GM18507 (cell line): ENCODE measurements at places on chromosomes 4 and X.
A peak's percentile ranks its signal among the peaks of the same experiment; 100 is the strongest.

- DNase-seq: no peak
Observed at GRCh38 chrX:130984782-130985181, 73.4 kb upstream of the ARHGAP36 start.

- peak; percentile 76 for DNase-seq
Observed at GRCh38 chr4:189940178-189941004, at the start of gene FRG1. TSS of gene FRG1 (plus strand) at chr4:189940872. CDS start at chr4:189941010, 138 bp downstream.

GRCh38 chr4:6582889-6583490 lies 8.0 kb downstream of the MAN2B2 start:
- DNase-seq: no peak

GRCh38 chrX:121032531-121032930 lies 14.9 kb upstream of the GLUD2 start:
- no peak for DNase-seq

DNA sequence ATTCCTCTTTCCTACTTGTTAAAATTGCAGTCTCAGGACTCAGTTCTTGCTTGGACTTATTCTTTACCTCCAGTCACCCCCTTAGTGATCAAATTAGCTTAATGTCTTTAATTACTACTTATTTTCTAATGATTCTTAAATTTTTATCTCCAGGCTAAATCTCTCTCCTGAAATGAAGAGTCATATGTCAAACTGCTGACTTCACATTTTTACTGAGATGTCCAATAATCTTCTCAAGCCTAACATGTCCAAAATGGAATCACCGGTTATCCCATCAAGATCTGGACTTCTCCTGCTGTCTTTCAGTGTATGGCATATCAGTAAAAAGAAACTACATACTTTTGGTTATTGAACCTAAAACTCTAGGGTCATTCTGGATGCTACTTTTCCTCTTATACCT lies 332.3 kb upstream of the HTR2C start:
- no peak for DNase-seq

GRCh38 chr4:159103384-159103990 lies 608 bp downstream of the RAPGEF2 start:
- DNase-seq: no peak

- DNase-seq: no peak
Observed at GRCh38 chr4:56940971-56941370, 33.3 kb downstream of the REST start.

DNA sequence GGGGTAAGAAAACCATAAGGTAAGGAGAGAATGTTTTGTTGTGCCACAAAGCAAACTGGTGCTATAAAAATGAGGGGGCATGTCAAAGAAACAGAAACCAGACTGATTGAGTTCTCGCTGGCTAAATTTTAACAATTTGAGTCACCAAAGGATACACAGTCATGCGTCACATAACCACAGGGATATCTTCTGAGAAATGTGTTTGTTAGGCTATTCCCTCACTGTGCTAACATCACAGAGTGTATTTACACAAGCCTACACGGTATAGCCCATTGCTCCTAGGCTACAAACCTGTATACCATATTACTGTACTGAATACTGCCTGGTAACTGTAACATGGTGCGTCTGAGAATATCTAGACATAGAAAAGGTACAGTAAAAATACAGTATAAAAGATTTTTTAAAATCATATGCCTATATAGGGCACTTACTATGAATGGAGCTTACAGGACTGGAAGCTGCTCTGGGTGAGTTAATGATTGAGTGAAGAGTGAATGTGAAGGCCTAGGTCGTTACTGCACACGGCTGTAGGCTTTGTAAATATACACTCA lies 50.1 kb downstream of the FBXW7 start:
- DNase-seq: no peak

GRCh38 chr4:31351695-31352094 lies 631.5 kb downstream of the PCDH7 start:
- no peak for DNase-seq

- DNase-seq: no peak
Observed at GRCh38 chr4:47485768-47486167, 693 bp downstream of the ATP10D start.

- DNase-seq: no peak
Observed at GRCh38 chrX:45164021-45164621, 36.6 kb downstream of the DIPK2B start.

DNA sequence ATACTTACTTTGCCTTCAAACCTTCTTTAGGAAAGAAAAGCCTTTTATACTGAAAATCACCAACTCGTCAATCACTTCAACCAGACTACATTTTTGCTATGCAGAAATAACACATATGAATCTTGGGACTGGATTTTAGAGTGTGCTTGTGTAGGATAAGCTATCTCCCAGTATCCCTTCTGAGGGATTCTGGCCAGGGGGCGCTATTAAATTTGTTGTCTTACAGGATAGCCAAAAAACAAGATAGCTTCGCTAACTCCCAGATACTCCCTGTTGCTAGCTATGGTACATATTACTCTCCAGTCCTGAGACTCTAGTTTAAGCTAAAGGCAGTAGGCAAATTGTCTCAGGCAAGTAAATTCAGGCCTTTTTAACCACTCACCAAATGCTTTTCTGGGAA lies 167.2 kb downstream of the LHFPL1 start:
- no peak for DNase-seq

- no peak for DNase-seq
Observed at GRCh38 chr4:145851511-145852201, 87.0 kb downstream of the ZNF827 start.

- DNase-seq: no peak
Observed at GRCh38 chr4:87516683-87517082, 12.5 kb downstream of the SPARCL1 start.

GRCh38 chr4:184825141-184825895 lies 450 bp downstream of the ACSL1 start:
- no peak for DNase-seq

GRCh38 chr4:21884615-21885014 lies 64.0 kb downstream of the KCNIP4 start:
- no peak for DNase-seq

DNA sequence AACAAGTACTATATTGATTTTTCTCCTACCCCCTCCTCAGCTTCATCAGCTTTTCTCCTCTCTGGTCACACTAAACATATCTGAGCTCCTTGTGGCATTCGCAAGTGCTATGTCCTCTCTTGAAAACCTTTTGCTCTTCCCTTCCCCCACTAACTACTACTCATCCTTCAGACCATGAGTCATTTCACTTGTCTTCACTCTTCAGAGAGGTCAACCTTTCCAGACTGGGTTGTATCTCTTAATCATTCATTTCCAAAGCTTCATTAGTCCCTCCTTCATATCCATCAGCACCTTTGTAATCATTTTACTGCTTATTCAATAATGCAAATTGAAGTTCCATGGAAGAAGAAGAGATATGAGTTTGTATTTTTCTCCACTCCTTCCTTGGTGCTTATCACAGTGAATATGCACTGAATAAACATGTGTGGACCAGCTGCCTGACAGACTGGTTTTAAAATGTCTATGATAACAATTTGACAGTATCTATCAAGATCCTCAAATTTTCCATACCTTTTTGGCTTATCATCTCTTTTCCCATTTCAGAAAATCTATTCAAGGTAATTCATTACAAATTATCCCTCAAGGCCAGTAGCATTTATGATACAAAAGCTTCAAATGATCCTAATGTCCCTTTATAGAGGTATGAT lies 28.4 kb downstream of the DDX60L start:
- no peak for DNase-seq

GRCh38 chrX:15815779-15816437 lies 25.6 kb downstream of the ZRSR2 start:
- DNase-seq: peak; percentile 7

- no peak for DNase-seq
Observed at GRCh38 chr4:105470766-105471165, 3.1 kb downstream of the PPA2 start.

GRCh38 chr4:153884325-153884724 lies 95.4 kb upstream of the SFRP2 start:
- no peak for DNase-seq

GRCh38 chrX:103793545-103793940 lies 16.9 kb downstream of the PLP1 start:
- DNase-seq: no peak

- DNase-seq: no peak
Observed at GRCh38 chr4:26418850-26419249, 71.4 kb downstream of the CCKAR start.

DNA sequence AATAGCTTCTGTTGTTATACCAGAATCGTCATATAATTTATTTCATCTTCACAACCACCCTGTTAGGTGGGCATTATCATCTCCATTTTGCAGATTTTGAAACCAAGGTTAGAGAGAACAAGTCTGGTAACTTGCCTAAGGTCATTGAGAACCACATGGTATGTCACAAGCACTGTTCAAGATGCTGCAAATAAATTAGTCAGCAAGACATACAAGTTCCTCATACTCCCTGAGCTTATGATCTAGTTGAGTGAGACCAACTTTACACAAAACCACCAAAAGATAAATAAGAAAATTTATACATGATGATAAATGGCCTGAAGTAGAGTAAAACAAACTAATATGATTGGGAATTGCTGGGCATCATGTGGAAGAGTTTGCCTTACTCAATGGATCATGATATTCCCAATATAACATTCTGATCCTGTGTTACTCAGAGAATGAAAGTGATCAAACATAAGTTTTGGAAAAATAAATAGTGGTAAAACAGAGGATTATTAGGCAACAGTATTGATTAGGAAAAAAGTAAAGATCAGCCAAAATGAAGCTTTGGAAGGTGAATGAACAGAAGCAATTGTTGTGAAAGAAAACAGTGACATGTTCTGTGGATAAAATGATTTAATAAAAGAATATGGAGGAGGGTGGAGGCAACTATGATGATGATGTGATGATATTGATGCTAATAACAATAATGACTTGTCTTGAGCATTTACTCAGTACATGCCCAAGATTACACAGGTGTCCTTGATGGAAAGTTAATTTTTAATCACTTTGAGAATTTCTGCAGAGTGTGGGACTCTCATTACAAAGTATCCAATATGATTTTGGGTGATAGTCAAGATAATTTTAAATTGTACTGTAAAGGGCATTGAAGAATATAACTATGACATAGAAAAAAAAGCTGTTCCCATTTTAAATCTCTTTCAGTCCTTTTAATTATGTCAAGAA lies 34.1 kb upstream of the IL1RAPL1 start:
- DNase-seq: no peak

GRCh38 chr4:90643156-90643555 lies 516.0 kb downstream of the CCSER1 start:
- DNase-seq: no peak

DNA sequence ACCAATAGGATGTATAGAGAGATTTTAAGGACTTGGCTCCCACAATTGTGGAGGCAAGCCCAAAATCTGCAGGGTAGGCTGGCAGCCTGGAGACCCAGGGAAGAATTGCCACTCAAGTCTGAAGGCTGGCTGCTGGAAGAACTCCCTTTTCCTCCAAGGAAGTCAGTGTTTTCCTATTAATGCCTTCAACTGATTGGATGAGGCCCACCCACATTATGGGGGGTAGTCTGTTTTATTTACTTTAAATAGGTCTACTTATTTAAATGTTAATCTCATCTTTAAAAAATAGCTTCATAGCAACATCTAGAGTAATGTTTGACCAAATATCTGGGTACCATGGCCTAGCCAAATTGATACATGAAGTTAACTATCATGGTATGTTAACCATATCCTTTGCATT lies 18.7 kb downstream of the LSM6 start:
- DNase-seq: no peak

GRCh38 chrX:46957297-46957696 lies 45.1 kb downstream of the JADE3 start:
- no peak for DNase-seq

- DNase-seq: no peak
Observed at GRCh38 chr4:168771251-168771650, 238.8 kb downstream of the CBR4 start.

DNA sequence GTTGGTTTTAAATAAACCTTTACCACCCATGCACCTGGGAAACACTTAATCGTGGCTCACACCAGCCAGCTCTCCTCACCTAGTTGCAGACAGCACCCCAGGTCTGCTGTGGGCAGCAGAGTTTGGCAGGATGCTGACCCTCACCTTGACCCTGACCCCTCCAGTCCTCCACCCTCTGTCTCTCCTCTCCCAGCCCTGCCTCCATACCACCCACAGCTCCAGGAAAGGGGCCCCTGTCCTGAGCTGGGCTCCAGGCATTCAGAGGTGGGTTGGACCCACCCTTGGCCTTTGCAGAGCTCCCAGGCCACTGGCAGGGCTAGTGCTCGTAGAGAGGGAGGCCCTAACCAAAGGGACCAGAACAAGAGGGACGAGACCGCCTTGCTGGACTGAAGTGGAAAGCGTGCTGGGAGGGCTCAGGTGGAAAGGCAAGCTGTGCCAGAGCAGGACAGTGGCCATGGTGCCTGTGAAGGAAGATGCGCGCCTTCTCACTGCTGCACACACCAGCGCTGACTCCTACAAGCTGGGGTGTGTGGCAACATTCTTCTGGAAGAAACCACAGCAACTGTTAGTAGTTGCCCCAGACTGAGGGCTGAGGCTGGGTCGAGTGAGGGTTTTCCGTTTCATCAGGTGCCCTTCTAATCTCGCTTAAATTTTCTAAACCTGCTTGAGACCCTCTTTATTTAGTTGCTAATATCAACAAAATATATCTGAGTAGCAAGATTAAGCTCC lies 10.7 kb upstream of the S100P start:
- no peak for DNase-seq

- DNase-seq: no peak
Observed at GRCh38 chr4:141711211-141711610, 74.8 kb downstream of the IL15 start.

DNA sequence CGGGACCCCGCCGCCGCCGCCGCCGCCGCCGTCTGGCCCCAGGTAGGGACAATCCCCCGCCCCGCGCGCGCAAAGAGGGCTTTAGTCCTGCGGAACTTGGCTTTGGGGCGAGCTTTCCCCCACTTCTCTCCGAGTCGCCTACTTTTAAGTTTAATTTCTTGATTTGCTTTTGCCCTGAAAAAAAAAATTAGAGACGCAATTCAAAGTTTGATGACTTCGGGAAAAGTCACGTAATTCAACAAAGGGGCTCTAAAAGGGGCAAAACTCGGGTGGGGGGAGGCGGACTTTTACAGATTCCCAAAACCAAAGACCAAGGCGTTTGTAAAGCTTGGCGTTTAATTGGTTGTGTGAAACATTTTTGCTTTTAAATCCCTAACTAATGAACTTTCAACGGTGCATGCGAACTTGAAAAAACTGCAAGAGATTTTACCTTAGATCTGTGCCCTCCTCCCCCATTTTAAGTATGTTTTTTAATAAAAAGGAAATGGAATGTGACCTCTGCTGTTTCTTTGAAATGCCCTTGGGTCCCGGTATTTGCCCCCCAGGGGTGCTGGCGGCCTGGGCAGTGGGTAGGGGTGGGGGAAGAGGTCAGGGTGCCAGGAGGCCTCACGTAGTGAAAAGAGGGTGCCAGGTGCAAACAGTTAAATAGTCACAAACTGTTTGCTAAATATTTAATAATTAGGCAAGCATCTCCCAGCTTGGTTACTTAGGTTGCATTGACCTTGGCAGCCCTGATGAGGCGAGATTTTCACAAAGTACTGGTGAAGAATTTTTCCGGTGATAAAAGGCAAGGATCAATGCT lies 209.7 kb downstream of the NWD2 start:
- no peak for DNase-seq

GRCh38 chrX:69195192-69195591 lies 29.9 kb upstream of the PJA1 start:
- no peak for DNase-seq

GRCh38 chr4:84497504-84498202 lies 1.4 kb downstream of the NKX6-1 start:
- DNase-seq: no peak

GRCh38 chrX:13520936-13521335 lies 48.5 kb upstream of the EGFL6 start:
- no peak for DNase-seq

- DNase-seq: no peak
Observed at GRCh38 chrX:108712886-108713285, 23.5 kb downstream of the IRS4 start.
